ENCODE measurements at places on chromosomes 6 and 20.

DNA sequence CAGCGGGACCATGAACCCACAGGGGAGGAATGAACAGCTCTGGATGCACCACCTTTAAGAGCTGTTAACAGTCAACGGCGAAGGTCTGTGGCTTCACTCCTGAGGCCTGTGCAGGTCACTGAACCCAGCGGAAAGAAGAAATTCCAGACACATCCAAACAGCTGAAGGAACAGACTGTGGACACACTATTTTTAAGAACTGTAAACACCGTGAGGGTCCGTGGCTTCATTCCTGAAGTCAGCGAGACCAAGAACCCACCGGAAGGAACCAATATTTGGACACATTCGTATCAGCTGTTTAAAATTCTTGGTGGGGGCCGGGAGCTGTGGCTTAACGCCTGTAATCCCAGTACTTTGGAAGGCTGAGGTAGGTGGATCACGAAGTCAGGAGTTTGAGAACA, 5.4 kb upstream of the TMEM14B start:
- no peak for DNase-seq

- peak; percentile 36 for DNase-seq
These were observed 141.5 kb downstream of the ANKRD60 start for GRCh38 chr20:58086763-58087561.

- no peak for DNase-seq
These were observed 20.8 kb upstream of the ADGRF4 start for GRCh38 chr6:47677381-47678100.

GRCh38 chr6:170063431-170063830, 227.4 kb downstream of the DLL1 start:
- DNase-seq = no peak

DNA sequence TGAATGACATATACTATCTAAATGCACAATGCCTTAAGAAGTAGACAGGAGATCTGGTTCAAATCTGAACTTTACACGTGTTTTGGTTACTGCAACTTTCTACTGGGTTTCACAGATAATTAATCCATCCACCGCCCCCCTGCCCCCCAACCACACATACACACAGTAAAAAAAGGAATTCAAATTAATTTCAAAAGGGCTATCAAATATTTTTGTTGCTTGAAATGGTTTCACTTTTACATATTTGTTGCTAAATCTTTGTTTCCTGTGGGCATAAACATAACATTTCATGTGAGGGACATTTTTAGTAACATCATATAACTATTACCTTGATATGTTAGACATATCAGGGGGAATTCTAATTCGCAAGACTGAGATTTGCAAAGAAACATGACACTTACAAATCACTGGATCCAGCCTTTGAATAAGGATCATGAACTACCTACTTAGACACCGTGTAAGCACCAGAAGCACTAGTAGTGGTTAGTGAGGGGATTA, 7.5 kb downstream of the NEDD9 start:
- no peak for DNase-seq

DNA sequence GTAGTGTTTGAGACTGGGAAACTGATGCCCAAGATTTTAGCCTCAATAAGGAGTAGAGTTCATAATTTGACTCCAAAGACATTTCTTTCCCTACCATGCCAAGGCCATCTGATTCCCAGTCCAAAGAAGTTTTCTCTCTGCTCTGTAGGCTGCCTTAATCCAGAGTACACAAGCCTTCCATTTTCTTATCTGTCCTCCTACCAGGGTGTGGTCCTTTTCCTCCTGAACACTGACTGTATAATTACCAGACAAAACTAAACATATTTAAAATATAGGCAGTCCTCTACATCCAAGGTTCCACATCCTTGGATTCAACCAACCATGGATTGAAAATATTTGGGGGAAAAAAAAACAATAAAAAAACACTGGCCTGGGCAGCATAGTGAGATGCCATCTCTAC, 108.4 kb downstream of the SLC16A10 start:
- no peak for DNase-seq

DNA sequence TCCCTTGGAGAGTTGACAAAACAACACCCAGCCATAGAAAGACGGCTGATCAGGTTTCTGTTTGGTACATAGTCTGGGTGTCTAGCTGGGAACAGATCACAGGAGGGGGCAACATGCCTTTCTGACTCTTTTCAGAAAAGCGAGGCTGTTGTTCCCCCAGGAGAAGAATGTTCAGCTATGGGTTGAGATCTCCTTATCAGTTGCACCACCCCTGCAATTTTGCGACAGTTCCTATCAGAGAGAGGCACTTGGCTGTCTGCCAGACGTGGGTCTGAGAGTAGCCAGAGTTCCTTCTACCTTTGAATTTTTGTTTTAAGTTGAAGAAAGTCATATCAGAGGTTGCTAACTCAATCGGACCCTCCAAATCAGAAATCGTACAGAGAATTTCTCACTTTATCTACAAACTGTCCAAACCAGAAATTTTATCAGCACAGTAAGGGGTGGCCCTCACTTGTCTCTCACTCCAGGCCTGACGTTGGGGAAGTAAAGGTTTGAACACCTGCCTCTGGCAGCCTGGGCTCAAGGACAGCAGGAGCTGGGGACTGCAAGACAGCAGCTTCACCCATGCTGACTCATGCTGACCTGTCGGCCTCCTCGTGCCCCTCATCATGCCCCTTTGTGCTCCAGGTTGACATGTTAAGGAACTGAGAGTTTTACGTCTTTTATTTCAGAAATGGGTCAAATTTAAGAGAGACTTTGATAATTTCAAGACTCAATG, 42.3 kb downstream of the TMC2 start:
- no peak for DNase-seq

GRCh38 chr6:24492475-24492874, 2.3 kb upstream of the ALDH5A1 start:
- no peak for DNase-seq

GRCh38 chr6:49142421-49143151, 320.5 kb downstream of the MMUT start:
- DNase-seq = no peak

Measured in brain microvascular endothelial cell (primary cell).